ENCODE measurements at places on chromosomes 4 and X.

DNA sequence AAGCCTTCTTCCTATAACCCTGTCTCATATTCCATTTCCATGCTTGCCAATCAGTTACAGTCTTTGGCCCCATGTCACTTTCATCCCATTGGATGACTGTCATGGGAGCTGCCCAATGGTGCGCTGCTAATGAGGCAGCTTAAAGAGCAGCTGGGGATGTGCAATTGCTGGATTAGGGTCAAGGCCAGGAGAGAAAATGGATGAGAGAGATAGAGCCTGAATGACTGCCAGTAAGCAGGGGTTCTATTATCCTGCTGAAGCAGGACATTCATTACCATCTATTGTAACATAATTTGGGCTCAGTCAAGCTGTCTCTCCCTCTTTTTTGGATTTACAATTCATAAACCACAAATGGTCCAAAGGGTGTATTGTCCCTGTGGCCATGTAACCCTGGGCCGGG lies 909.0 kb downstream of the CENPC start:
- DNase-seq: no peak

DNA sequence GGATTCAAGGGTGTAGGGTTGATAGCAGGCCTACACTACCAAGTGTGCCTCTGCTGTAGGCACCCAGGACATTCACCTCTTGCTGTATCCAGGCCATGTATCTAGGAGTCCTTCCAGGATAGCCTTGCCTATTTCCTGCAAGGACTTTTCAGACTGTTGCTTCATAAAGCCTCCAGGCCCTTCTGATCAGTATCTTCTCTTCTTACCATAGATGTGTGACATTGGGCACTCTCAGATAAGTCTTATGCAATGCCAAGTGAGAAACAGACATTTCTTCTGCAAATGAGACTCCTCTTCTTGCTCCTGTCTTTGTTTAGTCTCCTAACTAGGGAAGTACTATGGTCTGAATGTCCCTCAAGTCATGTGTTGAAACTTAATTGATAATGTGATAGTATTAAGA lies 386.8 kb downstream of the ANKRD50 start:
- no peak for DNase-seq

- no peak for DNase-seq
These were observed 1.7 kb downstream of the SRD5A3 start for GRCh38 chr4:55347610-55348228.

DNA sequence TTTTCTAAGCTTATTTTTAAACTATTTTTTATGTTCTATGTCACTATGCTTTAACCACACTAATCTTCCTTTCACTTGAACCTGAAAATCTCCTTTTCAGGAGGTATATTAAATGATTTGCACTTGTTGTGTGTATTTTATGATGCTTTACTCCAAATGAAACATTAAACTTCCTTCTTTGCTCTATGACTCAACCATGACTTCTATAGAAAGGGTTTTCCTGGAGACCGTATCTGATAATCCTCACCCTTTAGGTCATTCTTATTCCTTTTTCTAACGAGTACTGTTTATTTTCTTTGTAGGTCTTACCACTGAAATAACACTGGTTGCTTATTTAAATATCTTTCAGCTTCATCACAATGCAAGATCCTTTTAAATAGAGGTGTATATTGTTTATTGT lies 1163.2 kb downstream of the PCDH18 start:
- peak; percentile 41 for DNase-seq

DNA sequence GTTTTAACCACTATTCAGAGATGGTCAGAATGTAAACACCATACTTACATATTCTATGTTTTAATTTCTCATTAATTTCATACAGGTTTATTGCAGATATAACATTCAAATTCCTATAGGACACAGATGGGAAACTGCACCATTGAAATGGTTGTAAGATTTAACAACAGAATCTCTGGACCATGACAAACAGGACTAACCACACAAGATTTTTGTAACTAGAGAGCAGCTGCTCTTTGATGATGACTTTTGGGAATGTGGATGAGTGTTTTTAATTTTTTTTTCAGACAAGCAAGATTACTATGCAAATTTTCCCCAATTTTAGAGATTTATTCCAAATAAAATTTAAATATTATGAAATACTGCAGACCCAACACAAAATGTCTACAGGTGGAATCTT lies 610.2 kb downstream of the PCDH18 start:
- DNase-seq: no peak

Data from kidney capillary endothelial cell (primary cell).